ENCODE measurements at places on chromosomes 11 and 22.

GRCh38 chr11:125303694-125304093 is 139.1 kb downstream of the PKNOX2 start:
- no peak for DNase-seq

GRCh38 chr11:83709434-83709833 is 423.3 kb upstream of the CCDC90B start:
- no peak for DNase-seq

- DNase-seq: no peak
Observed at GRCh38 chr22:35971456-35972119, 57.0 kb downstream of the RBFOX2 start.

DNA sequence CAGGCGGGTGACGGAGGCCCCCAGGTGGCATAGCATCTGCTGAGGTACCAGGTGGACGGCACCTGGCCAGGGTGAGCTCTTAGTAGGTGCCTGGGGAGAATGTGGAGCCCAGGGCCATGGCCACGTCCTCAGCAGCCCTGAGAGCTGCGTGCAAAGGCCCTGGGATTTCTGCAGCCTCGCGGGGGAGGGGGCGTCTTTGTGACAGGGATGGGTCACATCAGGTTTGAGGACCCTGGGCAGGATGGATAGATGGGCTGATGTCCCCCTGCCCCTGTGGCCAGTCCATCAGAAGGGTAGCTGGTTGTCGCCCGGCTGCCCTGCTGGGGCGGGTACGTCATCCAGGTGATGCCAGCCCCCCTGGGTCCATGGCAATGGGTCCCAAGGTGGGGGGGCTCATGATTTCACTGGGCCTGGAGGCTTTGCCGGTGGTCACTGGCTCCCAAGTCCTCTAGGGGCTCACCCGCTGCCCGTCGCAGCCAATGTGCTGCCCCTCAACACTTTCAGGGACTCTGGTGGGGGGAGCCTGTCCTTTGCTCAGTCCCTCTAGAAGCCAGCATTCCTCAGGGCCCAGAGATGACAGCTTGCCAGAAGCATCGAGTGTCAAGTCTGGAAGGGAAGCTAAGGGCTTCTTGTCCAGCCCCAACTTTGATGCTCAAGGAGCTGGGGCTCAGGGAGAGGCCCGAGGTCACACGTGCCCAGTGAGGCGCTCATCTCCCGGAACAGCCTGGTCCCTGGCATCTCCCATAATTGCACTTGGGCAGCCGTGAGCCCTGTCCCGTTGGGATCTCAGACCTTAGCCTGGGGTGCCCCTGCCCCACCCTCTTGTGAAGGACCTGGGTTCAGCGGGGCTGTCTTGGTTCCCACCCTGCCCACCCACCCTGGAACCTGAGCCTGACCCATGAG is 777 bp downstream of the TBX10 start:
- no peak for DNase-seq

DNA sequence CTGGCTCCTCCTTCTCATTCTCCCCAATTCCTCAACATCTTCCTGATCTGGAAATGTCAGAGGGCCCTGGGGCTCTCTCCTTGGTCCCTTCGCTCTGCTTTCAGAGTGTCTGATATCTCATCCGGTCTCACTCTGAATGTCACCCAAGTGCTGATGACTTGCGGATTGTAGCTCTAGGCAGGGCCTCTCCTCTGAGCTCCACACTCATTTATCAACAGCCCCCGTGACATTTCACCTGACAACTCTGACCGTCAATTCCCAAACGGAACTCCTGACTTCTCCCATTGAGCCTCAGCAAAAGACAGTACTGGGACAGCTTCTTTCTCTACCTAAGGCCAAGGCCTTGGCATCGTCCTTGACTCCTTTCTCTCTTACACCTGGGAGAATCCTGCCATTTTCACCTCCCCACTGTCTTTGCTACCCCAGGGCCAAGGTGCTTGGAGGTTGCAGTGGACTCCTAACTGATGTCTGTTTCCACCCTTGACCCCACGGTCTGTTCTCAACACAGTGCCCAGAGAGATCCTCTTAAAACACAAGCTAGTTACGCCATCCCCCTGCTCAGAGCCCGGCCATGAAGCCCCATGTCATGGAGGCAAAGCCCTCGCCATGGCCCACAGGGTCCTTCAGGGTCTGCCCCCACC is 57.5 kb upstream of the THY1 start:
- DNase-seq: no peak

- no peak for DNase-seq
Observed at GRCh38 chr11:58963551-58964104, 24.3 kb downstream of the GLYATL1 start.

DNA sequence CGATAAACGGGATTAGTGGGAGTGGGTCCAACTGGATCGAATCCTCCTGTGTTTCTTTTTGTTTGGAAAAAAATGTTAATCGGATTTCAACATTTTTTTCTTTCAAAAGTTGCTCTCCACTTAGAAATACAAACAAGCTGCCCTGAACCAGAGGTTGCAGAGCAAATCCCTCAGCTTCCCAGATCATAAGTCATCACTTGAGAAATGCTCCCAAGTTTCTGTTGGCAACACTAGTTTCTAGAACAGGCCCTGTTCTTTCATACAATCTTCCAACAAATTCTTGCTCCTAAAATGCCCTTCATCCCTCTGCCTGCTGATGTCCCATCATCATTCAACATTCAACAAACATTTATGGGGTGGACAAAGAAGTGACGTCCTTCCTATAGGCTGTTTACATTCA is 1.3 kb upstream of the MLC1 start:
- no peak for DNase-seq

DNA sequence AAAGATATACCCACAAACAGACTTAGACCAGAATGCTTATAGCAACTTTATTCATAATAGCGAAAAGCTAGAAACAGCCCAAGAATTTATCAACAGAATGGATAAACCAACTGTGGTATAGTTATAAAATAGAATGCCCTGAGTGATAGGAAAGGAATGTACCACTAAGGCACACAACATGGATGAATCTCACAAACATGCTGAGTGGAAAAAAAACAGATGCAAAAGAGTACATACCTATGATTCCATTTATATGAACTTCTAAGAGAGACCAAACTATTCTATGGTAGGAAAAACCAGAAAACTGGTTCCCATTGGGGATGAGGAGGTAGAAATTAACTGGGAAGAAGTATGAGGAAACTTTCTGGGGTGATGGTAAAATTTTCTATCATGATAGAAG is 40.4 kb upstream of the GRIK4 start:
- DNase-seq: no peak

DNA sequence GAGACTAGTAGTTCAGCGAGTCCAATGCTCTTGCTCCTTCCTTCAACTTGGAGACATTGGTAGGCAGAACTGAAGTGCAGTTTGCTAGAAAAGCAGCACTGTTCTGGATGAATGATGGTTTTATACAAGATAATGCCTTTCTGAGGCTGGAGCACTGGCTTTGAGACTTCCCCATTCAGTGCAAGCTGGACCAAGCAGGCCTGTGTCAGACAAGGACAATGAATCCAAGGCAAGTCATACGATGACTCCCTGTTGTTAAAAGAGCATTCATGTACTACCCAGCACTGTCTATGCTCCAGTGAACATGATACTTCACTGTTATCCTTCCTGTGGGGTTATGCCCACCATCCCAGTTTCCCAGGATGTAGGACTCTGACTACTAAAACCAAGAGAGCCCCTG is 242.3 kb upstream of the RAG2 start:
- no peak for DNase-seq

DNA sequence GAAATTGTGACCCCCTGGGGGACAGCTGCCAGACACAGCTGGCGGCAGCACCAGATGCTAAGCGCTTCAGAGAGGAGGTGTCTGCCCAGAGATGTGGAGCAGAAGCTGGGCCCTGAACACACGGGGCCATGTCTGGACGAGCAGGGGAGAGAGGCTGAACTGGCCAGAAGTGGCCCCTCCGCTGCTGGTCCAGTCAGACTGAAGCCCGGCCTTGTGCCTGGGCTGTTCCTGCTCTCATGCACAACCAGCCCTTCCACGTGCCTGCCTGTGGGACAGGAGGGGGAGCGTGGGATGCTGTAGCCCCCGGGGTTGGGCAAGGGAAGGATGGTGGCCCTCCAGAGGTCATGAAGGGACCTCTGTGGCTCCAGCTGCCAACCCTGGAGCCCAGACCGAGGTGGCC is 1.8 kb downstream of the ADM2 start:
- no peak for DNase-seq

- DNase-seq: no peak
Observed at GRCh38 chr22:39610246-39610645, 39.7 kb downstream of the CACNA1I start.

- no peak for DNase-seq
Observed at GRCh38 chr11:17490232-17490631, 13.6 kb upstream of the ABCC8 start.

- DNase-seq: peak; percentile 65
Observed at GRCh38 chr22:24175160-24175808, 6.0 kb upstream of the SUSD2 start.

GRCh38 chr11:68843703-68844312 is 2.1 kb upstream of the CPT1A start:
- peak; percentile 69 for DNase-seq

DNA sequence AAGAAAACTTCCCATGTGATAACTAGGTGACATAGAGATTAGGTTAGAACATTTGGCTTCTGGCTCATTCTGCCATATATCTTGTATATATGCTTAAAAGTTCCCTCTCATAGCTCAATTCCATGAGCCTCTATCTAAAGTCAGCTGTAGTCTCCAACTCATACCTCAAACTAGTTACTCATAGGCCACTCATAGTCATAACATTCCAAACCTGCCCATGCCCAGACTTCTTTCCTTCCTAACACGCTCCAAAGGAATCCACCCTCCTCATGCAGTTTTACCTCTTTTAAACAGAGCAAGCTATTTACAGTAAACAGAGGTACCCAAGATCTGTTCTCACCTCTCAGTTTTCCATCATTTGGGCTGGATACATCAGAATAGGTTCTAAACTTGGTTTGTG is 39.4 kb downstream of the GLYATL2 start:
- no peak for DNase-seq

DNA sequence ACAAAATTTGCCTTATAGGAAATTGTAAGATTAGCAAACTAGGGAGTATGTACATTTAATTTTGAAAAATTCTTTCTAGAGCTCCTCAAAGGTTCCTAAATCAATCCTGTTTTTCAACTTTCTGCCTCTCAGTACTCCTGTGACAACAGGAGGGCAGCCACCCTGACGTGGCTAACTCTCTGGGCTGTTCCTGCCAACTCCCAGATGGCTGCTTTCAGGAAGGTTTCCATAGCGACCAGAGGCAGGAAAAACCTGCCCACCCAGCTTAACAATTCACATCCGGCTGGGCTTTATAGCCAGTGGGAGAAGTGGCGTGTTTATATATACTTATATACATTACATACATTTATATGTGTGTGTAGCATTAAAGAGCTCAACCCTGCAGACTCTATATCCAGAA is 26.5 kb downstream of the SGSM3 start:
- no peak for DNase-seq

DNA sequence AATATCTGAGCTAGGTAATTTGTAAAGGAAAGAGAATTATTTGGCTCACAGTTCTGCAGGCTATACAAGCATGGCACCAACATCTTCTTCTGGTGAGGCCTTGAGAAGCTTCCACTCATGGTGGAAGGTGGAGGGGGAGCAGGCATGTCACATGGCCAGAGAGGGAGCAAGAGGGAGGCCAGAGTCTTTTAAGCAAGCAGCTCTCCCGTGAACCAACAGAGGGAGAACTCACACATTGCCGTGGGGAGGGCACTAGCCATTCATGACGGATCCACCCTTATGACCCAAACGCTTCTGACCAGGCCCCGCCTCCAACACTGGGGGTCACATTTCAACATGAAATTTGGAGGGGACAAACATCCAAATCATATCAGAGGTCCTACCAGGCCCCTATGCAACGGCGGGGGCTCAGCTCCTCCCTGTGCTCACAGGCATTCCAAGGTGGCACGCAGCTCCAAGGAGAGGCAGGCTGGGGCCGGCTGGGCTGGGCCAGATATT is 4.6 kb downstream of the C11orf96 start:
- no peak for DNase-seq

- DNase-seq: no peak
Observed at GRCh38 chr22:28711820-28712777, 29.5 kb downstream of the CHEK2 start.

DNA sequence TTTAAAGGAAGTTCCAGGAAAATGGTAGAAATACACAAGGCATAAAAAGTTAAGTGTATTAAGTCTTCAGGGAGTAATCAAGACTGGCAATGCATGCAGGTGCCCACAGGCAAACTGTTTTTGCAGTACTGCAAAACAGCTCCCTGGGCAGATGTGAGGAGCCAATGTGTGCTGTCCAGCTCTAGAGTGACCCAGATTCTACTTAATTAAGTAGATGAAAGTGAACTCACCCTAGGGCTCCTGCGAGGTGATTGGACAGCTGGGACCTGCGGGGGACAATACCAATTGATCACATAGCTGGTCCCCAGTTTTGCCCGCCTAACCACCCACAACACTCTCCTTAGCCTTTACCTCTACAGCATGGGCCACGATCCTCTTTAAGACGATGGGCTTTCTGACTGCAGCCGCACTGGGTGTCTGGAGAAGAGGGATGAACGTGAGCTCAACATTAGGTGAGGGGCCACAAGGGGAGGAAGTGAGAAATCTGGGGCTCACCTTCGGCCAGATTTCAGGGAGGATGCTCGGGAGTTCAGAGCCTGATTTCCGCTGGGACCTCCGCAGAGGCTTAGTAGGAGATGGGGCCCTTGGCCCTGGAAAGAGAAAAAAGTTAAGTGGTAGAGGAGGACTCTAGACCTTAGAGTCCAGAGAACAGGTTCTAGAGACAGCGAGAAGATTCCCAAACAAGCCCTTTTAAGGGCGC is 556 bp downstream of the CDCA5 start:
- DNase-seq: peak; percentile 17

- DNase-seq: no peak
Observed at GRCh38 chr11:63919267-63920125, 2.5 kb upstream of the RCOR2 start.

DNA sequence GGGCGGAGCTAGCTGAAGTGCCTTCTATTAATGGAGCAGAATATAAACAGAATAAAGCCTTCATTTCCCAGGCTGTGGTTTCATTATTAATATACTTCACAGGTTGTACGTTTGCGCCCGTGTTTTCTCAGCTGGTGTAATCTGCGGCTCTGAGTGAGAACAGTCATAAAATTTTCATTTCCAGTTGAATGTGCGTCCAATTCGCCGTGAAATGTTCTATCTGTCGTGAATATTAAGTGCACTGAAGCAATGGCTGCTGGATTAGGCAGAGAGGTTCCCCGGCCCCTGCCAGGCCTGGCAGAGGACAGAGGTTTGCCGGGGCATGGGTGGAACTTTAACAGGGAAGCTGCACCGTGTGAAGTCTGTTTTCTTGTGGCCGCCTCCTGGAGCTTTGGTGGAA is 874.4 kb downstream of the NTM start:
- no peak for DNase-seq

GRCh38 chr22:19902245-19902715 is 39.3 kb upstream of the COMT start:
- no peak for DNase-seq

GRCh38 chr11:13316528-13316961 is 39.0 kb downstream of the BMAL1 start:
- DNase-seq: no peak

- DNase-seq: peak; percentile 18
Observed at GRCh38 chr11:46918083-46918787, at the start of gene LRP4. Gene LRP4 (minus strand): TSS chr11:46918550. CDS start chr11:46918379, 171 bp downstream.

GRCh38 chr11:3959015-3959902 is 103.8 kb downstream of the STIM1 start:
- no peak for DNase-seq

- DNase-seq: no peak
Observed at GRCh38 chr11:64101461-64101860, 64.5 kb downstream of the MACROD1 start.

- DNase-seq: no peak
Observed at GRCh38 chr11:65133724-65134123, 595 bp downstream of the SYVN1 start.
